ENCODE measurements at places on chromosomes 2 and 18.

DNA sequence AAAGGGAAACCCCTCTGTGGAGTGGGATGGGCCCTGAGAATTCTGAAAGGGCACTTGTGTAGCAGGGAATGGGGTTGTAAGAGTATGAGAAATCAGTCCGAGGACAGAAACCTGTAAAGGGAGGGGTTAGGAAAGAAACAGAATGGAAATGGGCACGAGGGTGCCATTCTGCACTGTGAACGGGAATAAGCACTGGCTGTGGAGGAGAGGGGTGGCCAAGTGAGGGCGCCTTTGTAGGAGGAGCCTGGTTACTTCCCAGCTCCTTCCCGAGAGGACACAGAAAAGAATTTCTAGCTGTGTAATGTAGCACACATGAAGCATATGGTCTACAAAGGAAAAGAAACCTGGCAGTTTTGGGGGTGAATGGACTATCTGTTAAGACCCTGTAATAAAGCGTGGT is 53.4 kb downstream of the POLR1A start:
- no peak for DNase-seq

GRCh38 chr2:24317491-24317920 is 42.8 kb downstream of the ITSN2 start:
- no peak for DNase-seq

DNA sequence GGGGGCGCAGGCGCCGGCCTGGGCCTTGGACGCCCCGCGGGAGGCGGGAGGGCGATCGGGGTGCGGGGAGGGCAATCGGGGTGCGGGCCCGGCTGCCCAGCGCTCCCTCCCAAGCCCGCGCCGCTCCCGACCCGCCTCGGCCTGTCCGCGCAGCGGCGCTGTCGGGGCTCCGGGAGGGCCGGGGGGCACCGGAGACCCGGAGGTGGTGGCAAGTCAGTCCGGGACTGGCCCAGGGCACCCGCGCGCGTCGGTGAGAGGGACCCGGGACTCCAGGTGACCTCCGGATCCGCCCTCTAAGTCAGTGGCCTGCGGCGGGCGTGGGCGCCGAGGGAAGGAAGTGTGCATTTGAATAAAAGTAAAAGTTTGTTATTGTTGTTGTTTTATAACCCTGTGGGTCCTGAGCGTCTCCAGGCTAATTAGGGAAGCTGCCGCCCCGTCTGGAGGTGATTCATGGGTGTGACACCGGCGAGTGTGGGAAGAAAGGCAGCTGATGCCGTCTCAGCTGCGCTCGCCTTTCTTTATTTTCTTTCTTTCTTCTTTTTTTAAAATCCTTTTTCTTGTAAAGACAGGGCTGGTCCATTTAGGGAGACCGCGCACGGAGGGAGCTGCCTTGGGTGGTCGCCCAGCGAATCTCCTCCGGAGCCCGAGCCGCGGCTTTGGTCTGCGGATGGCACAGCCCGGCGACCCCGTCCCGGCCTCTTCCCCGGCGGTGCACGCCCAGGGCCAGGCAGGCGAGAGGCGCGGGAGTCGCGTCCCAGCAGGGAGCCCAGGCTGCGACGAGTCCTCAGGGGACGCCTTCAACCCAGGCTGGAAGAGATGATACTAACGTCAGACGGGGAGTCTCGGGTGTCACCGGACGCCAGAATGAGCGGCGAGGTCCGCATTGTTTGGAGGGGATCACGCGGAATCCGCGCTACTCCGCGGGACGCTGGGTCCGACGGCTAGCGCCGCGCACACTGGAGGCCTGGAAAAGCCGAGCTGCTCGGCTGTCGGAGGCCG is 627 bp upstream of the CRACDL start:
- no peak for DNase-seq

- DNase-seq, result no peak
Observed at GRCh38 chr2:191117341-191117740, 33.5 kb downstream of the STAT4 start.

DNA sequence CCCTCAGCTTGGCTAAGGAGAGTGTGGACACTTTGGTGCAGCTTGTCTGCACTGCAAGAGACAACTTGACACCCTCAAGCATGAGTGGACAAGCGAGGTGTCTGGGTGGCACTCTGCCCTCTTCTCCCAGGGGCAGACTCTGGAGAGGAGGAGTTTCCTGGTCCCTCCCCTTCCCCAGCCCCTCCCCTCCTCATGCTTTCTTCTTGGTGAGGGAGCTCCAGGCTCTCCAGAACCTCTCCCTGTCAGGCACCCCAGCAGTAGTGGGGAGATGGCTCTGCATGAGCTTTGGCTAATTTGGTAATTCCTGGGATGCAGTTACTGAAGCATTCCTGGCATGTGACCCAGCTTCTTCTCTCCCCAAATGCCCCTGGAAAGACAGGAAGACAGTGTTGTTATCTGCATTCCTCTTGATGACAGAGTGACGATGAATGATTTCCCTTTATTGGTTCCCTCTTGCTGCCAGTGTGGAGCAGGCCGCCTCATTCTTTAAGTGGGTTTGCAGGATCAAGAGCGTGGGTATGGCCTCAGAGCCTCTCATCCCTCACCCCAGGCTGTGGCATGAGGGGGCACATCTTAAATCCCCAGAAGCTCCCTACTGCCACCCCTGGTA is 89.2 kb downstream of the STPG4 start:
- peak; percentile 98 for DNase-seq

- peak; percentile 8 for DNase-seq
Observed at GRCh38 chr2:206804326-206804725, 38.9 kb downstream of the FASTKD2 start.

- DNase-seq, result peak; percentile 76
Observed at GRCh38 chr18:54828281-54828881, at the start of gene RAB27B. RAB27B (plus strand) TSS chr18:54828477; CDS start chr18:54877586, 49,109 bp downstream.

DNA sequence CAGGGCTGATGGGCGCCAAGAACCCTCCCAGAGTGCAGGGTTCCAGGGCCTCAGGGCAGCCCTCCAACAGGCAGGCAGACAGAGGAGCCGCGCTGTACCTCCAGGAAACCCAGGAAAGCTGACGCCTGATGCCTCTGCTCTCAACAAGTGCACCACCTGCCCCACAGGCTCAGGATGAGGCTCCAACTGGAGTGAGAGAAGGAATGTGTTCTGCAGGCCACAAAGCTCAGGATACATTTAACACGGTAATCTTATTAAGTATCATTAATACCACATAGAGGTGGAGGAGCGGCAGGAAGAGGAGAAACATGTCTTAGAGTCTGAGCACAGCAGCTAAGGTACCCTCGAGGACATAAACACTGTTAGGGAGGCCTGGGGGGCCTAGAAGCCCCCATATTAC is 155.9 kb upstream of the CAPN13 start:
- no peak for DNase-seq

- DNase-seq, result no peak
Observed at GRCh38 chr18:61612517-61612916, 279.3 kb downstream of the CDH20 start.

DNA sequence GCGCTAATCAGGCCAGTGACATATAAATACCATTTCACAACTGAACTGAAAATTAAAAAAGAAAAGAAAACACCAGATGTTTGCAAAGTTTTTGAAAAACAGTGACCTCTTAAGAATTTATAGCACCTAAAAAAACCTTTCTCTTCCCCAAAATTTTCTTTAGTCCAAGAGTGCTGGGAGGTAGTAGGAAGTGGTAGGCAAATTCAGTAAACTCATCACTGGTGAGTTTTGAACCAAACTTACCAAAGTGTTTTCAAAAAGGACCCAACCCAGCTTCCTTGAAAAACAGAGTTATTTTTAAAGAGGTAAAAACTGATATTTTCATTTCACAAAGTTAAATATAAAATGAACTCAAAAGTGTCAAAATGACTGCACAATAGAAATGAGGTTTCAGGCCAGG is 90.4 kb downstream of the TMEM247 start:
- no peak for DNase-seq

DNA sequence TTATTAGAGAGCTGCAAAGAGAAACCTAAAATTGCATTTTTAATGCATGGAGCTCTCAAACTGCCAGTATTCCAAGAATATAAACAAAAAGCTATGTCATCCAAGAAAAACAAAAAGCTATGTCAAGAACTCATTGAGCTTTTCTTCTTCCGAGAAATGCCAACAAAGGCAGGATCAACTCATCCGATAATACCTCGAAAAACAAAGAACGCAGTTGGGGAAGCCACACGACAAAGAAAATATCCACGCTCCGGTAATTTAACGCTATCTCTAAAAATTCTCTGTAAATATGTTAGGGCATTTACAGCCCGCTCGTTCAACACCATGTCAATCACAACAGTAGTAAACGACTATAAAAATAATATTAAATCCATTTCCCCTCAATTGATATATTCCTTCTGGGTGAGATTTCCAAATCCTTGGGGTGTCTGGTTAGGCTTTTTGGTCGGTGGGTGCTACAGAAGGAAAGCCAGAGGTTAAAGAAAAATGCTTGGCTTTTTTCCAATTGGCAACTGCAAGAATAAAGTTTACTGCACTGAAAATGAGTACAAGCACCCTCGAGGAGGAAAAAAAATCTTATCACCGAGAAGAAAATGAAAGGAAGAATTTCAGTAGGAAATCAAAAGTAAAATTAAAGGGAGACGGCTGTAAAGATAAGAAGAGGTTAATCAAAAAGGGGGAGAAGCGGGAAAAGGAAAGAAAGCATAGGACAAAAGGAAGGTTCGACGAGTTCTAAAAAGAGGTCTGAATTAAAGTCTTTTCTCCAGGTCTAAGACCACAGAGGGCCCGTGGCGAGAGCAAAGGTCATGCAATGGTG is 856 bp downstream of the TIA1 start:
- peak; percentile 33 for DNase-seq

DNA sequence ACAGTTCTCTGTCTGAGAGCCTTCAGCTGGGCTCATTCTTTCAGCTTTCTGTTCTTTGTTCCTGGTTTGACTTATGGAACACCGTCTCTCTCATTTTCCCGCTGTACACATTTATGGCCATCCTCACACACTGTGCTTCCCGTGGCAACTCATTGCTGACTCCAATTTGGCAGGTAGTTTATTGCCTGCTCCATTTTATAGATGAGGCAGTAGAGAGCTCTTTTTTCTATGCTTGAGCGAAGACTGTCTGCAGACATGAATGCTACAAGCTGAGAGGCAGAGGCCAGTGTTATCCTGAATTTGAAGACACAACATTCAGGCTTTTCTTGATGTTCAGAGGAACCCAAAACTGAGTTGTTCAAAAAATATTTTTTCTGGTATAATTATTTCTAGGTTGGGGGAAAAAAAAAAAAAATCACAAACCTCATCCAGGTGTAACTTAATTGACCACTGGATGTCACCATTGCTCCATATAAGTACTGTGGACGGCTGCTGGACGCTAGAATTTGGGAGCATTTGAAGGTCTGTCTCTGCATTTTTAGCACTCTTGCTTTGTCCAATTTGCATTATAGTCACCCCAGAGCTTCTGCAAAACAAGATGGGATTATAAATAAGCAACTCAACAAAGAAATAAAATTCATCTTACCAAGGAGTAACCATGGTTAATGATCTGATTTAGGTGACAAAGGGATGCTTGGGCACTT is 83.5 kb downstream of the HRH4 start:
- peak; percentile 33 for DNase-seq

Data from fibroblast of skin of abdomen (primary cell).